ENCODE measurements at places on chromosomes 1 and 21. TPM values are rescaled to one million over a fixed set of nuclear protein-coding genes. Genes with fewer than 3 reads are reported as not detected.

Gene PHLDA3
- 177 TPM for total RNA-seq

Gene EDARADD
- under 0.01 TPM for total RNA-seq

Gene IGFN1
- total RNA-seq: not detected

Gene CELSR2
- 0.63 TPM for total RNA-seq

Gene CATSPERE
- total RNA-seq: 0.77 TPM

Gene CELA2B
- total RNA-seq: not detected

Gene GNAT2
- total RNA-seq: 0.79 TPM

Gene PTCH2
- total RNA-seq: 0.17 TPM

Gene CYYR1
- not detected for total RNA-seq

Gene RAB42
- 3.6 TPM for total RNA-seq

Gene TMEM269
- not detected for total RNA-seq

Gene IQGAP3
- 3.6 TPM for total RNA-seq

Gene TMEM200B
- 16.5 TPM for total RNA-seq

Gene TP53BP2
- total RNA-seq: 20.2 TPM

Gene RABIF
- 4.7 TPM for total RNA-seq

Gene PGLYRP4
- total RNA-seq: not detected

Gene SELP
- not detected for total RNA-seq

Gene SEMA4A
- total RNA-seq: 1.6 TPM

Gene ORC1
- 0.17 TPM for total RNA-seq

Gene PRKAB2
- total RNA-seq: 10.0 TPM

Gene TBX19
- total RNA-seq: 0.63 TPM

Gene IL12RB2
- not detected for total RNA-seq

Gene AZIN2
- total RNA-seq: 6.0 TPM

Measured in bronchial smooth muscle cell (primary cell).